Activated CD4-positive, alpha-beta memory T cell treated with anti-CD3 and anti-CD28 coated beads, Interleukin-2, amount 10 ng/mL, durations not matched to agents 7 days and 5 days (primary cell): ENCODE measurements at places on chromosomes 16 and 17. TPM values are rescaled to one million over a fixed set of nuclear protein-coding genes. Genes with fewer than 3 reads are reported as not detected.

Gene CARD14
- total RNA-seq = not detected

Gene CSH2
- total RNA-seq = not detected

GRCh38 chr17:64008830-64009229 lies 10.7 kb downstream of the PRR29 start:
- no peak overlapping the region for H3K4me3 ChIP-seq
- peaks cover 61% of the 10 kb centered on the region for H3K4me1 ChIP-seq
- H3K27me3 ChIP-seq = no peaks in the 10 kb centered on the region
- no peak for DNase-seq

DNA sequence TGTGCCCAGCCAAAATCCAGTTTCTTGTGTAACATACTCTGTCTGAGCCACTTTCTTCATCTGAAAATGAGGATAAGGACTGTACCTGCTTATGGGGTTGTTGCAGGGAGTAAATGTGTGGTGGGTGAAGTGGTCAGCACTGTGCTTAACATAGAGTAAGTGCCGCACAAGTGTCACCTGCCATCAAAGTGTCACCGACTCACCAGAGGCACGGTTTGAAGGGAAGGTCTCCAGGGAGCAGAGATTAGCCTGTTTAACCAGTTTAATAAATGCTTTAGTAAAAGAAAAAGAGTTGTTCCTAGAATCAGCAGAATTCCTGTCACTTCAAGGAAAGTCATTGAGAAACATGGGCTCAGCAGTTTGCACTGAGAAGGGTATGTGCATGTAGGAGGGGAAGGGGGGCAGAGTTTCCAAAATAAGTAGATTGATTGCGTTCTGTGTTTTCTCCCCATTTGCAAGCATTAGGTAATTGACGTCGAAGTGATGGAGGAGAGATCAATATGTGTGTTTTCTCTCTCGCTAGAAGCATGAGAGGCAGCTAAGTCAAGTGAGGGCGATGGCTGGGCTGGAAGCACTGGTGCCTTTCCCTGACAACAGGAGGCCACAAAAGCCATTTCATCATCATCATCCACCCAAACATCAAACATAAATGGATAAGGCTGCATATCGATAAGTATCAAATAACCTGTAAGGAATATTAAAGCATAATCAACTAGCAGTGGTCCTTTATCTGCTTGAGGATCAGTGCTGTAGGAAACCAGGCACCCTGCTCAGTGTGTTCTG lies 19.1 kb downstream of the FAM20A start:
- no peak overlapping the region for H3K27ac ChIP-seq
- H3K4me1 ChIP-seq = no peaks in the 10 kb centered on the region
- H3K27me3 ChIP-seq = peaks cover 2% of the 10 kb centered on the region
- DNase-seq = no peak
- no peak overlapping the region for H3K4me3 ChIP-seq

- H3K4me3 ChIP-seq = peak overlapping the region; percentile 4
- peaks cover 28% of the 10 kb centered on the region for H3K4me1 ChIP-seq
- DNase-seq = no peak
- no peaks in the 10 kb centered on the region for H3K27me3 ChIP-seq
Measured at GRCh38 chr16:4618645-4619418, 4.1 kb upstream of the UBALD1 start.
